ENCODE measurements at places on chromosomes 7 and 10. TPM values are rescaled to one million over a fixed set of nuclear protein-coding genes. Genes with fewer than 3 reads are reported as not detected.

DNA sequence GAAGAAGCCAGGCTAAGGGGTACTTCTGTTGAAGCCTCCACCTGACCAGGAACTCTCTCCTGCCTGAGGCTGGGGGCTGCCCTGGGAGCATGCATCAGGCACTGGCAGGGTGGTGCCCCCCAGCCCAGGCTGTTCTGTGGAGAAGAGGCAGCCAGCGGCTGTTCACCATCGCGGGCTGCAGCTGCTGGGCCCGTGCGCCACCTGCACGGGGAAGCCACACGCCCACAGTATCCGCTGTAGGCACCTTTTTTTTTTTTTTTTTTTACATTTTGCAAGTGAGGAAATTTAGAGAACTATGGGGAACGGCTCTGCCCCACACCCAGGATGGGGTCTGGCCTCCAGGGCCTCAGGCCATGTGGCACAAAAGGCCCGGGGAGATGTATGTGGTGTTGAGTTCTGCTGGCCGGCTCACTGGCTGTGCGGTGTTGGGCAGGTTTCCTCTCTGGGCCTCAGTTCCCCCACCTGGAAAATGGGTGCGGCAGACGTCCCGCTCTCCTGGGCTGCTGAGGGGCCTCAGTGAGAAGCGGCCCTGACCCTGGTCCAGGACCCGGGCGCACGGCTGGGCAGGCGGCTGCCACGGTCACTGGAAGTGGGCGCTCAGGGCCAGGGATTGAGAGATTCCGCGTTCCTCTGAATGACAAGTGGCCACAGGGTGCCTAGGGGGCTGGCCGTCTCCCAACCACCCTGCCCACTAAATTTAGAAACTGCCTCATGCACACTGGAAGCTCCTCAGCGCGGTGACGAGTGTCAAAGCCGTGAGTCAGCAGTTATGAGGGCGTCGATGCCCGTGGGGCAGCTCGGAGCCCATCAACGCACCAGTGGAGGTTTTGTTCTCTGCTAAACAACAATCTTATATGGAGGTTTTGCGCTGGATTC lies 8.8 kb upstream of the INTS1 start:
- peak; percentile 92 for DNase-seq

CUZD1 gene
- total RNA-seq, result 0.40 TPM

DNA sequence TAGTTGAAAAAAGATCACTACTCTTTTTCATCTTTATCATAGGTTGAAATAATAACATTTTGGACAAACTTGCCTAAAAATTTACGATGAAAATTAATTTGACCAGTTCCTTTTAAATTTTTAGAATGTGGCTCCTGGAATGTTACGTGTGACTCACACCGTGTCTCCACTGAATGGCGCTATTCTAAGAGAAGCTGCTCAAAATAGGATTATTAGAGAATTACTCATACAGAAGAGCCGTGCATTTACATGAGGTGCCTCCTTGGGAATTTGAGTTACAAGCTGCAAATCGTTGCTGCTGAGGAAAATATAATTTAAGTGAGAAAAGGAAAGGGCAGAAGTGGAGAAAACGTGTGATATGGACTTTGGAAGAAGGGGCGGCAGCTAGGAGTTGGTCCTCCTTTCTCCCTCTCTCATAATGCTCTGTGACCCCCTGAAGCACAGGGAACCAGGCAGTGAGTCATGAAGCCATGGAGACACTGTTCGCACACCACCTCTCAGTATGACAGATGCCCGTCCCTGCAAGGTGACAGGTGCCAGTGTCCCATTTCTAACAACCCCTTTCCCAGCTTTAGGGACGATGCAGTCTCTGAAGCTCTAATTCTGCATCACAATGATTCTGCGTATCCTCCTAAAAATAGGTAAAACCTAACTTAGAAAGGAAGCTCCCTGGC lies 323.2 kb upstream of the COBL start:
- peak; percentile 16 for DNase-seq

GIMAP2 gene
- total RNA-seq, result not detected

- DNase-seq, result peak; percentile 97
Observed at GRCh38 chr10:73159038-73159648, 8.7 kb downstream of the ECD start.

DNA sequence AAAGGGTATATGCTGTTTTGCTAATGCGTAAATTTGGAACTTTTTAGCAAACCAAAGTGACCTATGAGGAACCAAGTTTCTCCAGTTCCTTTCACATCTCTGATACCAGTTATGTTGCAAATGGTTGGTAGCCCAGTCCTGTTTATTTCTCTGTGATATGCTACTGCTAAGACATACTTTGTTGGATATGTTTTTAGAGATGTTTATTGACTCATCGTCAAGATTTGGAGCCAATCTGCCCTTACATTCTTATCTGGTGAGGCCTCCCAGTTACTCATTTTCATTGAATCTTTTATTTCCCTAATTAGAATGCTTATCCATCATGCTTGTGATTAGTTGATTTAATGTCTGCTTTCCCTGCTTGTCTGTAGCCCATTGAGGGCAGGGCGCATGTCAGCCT lies 58.9 kb downstream of the LRGUK start:
- DNase-seq, result no peak

DNA sequence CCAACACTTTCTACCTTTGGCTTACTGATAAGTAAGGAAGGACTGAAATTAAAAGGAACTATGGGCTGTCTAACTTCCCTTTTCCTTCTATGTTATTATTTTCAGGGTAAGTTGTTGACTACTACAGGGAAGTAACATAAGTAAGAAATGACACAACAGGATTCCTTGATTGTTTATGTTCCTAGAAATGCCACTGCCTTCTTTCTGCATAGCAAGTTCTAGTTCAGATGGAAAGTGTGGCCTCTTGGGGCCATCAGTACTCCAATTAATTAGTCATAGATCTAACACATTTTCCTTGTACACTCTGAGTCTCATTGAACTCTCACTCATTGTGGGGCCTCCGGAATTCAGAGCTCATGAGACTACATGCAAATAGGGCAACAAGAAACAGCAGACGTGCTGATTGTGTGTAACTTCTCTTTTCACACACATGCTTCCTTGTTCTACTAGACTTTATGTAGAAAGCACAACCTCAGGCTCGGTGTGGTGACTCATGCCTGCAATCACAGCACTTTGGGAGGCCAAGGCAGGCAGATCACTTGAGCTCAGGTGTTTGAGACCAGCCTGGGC lies 35.3 kb upstream of the HIBADH start:
- DNase-seq, result peak; percentile 28

GRCh38 chr10:72785409-72785808 lies 93.5 kb downstream of the MCU start:
- DNase-seq, result no peak

GRCh38 chr7:131803816-131804215 lies 247.4 kb upstream of the PODXL start:
- no peak for DNase-seq

All from PC-3 (cell line).